Activated CD4-positive, alpha-beta T cell treated with anti-CD3 and anti-CD28 coated beads for 36 hours (primary cell): ENCODE measurements at places on chromosomes 5 and 9.
A peak's percentile ranks its signal among the peaks of the same experiment; 100 is the strongest.

GRCh38 chr5:125199968-125200865 lies 453.8 kb upstream of the ZNF608 start:
- no peak for DNase-seq

GRCh38 chr5:178632285-178632684 lies 5.4 kb upstream of the CLK4 start:
- DNase-seq, result no peak

DNA sequence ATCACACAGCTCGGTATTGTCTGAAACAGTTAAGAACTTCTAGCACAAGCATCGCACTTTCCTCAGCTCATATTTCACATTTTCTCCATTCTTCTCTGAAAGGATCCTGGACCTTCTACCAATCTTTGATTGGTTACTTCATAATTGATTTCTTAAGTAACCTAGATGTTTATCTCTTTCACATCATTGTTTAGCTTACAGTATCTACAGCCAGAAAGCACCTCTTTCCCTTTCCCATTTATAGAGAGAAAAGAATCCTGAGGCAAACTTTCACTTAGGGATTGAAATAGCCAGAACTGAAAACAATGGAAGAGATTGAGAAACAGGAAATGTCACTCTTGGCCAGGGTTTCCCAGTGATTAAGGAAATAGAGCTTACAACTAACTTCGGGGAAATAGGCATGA lies 2.5 kb downstream of the IL33 start:
- no peak for DNase-seq

DNA sequence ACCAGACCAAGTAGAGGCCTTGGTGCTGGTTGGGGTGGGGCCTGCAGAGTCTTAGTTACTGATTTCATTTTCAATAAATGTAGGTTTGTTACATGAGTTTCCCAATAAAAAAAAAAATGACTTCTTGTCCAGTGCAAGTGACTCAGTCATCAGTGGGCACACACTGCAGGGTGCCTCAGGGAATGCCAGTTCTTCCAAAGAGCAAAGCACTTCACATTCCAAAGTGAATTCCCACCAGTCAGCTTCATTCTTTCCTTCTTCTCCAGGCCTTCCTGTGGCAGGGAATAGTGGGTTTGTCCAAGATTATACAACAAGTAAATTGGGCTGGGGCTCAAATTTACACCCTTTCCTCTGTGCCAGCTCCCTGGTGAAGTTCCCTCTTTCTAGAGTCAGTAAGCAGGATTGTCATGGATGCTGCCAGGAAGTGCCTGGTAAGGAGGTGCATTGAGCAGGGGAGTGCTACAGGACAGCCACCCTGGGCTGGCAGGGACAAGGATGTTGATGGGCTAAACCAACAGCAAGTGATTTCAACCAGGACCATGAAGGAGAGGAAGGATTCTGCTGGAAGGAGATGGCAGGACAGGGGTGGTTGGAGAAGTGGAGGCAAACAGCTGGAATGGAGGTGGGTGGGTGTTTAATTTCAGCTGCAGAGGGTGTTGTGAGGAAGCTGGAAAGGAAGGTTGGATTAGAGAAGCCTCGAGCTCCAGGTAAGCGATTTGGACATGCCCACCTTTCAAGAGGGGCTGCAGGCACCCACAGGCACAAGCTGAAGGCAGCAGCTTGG lies 3.7 kb upstream of the B4GALT7 start:
- DNase-seq, result no peak

DNA sequence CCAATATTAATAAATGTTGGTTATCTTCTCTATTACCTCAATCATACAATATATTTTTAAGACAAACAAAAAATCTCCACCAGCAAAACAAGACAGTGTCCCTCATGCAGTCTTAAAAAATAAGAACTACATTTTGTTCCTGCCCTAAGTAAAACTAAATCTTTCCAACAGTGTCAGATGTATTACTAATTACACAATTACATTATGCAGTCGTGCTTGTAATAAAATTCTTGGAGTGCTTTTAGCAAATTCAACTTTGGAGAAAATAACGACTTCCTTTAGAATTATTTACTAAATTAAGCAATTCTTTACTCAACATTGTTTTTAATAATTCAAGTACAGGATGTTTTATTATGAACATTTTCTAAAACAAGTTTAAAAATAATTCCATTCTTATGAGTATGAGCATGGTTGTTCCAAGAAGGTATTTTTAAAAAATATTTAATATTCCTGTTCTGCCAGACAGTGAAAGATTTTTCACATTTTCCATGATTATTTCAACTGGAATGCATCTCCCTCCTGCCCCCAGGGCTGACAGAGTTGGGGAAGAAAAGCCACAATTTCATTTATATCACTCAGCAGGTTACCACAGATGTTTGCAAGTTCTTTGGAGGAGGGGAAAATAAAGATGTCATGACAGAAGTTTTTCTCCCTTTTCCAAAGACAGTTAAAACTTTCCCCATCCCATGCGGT lies 137.9 kb downstream of the FAM114A2 start:
- DNase-seq, result no peak

GRCh38 chr5:43171926-43172325 lies 20.1 kb upstream of the NIM1K start:
- no peak for DNase-seq

DNA sequence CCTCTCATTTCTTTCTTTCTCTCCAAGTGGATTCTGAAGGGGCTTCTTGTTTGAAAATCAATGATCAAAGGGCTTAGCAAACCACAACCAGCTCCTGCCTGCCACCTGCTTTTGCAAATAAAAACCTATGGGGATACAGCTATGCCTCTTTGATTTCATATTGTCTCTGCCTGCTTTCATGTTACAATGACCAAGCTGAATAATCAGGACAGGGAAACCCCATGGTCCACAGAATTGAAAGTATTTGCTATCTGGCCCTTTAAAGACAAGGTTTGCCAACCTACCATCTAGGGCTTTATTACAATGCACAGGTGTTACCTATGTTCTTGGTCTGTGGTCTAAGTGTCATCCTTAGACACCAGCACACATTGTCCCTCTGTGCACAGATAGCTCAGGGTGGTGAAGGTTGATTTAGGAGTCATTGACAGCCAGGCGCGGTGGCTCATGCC lies 28.8 kb upstream of the PLIN2 start:
- DNase-seq, result peak; percentile 26

DNA sequence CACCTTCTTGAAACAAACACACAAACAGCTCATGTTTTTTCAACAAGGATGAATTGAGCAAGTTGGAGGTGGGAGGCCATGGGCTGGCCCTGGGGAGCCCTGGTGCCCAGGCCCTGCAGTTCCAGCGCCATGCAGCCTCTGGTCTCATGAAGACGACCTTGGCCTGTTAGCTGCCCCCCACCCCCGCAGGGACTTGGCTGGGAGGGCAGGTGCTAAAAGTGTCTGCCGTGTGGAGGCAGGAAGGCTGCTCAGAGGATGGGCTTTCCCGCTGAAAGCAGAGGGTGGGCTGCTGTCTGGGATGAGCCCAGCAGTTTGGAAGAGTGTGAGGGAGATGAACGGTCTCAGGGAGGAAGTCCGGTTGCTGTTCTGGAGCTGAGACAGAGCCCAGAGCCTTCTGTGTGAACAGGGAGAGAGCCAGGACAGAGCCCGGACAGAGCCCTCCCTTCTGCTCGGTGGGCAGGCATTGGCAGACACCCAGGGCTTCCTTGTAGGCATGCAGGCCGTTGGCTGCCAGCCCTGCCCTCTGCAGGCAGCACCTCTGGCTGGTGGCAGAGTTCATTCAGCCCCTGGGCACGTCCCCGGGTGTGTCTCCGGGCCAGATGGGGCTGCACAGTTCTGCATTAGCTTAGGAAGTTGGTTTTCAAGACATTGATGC lies 18.7 kb downstream of the ROPN1L start:
- no peak for DNase-seq

GRCh38 chr5:134430001-134430569 lies 18.4 kb upstream of the CDKN2AIPNL start:
- no peak for DNase-seq

DNA sequence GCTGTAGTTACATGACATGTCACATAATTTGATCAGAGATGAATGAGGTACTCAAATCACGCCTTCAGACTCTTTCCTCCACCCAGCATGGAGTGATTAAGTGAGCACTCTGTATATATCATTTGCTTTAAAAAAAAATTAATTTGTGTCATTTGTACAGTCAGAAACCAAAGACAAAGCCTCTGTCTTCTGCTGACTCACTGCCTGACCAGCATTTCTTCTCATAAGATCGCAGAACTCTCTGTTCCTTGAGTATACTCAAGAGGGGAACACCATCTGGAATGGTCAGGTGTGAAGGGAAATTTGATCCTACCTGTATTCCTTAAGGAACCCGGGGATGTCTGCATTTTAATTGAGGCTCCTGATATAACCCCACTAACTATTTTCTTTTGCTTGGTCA lies 254.4 kb downstream of the FAM114A2 start:
- no peak for DNase-seq

GRCh38 chr5:174106997-174107655 lies 61.6 kb downstream of the NSG2 start:
- no peak for DNase-seq

DNA sequence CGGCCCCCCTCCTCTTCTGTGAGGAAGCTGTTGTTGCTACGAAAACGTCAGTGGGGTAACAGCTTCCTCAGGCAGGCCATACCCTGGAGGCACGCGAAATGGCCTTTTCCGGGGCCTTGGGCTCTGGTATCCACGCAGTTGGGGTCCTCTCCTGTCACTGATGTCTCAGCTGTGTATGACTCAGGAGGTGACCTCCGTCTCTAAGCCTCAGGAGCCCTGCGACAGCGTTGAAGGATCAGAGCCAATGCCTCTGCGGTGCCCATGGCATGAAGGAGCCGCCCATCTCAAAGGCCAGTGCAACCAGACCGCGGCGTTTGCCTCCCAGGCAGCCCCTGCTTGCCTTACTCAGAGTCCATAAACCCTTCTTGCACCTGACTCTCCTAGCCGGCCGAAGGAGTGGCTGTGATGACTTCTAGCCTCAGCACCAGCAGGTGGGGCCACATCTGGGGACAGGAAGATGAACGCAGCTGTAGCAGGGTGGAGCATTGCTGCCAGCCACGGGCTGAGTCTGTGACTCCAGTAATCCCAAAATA lies 1.0 kb upstream of the MXD3 start:
- DNase-seq, result peak; percentile 81

- DNase-seq, result no peak
Measured at GRCh38 chr9:121670431-121670830, 19.0 kb downstream of the DAB2IP start.

DNA sequence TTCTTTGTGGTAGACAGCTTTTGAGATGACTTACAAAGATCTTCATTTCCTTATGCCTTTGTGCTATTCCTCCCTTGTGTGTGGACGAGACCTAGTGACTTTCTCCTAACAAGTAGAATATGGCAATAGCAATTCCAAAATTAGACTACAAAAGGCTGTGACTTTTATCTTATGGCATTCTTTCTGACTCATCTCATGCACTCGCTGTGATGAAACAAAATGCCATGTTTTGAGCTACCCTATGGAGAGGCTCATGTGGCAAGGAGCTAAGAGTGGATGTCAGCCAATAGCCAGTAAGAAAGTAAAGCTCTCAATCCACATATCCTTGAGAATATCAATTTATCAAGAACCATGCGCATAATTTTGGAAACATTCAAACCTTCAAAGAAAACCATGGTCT lies 380.5 kb upstream of the SMC2 start:
- no peak for DNase-seq

DNA sequence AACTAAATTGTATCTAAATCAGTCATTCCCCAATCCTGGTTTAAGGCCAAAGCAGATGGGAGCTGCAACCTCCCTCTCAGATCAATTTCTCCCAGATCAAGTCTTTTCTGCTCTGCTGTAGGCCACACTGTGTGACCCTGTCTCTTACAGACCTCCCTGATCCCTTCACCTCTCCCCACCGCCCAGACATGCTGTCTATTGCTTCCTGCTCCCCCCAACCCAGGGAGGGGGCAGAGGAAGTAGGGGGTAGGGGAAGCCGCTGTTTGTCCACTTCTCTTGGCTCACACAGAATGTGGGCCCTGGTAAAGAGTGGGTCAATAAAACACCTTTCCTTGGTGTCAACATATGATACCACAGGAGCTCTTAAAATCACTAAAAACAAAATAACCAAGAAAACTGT lies 226.3 kb downstream of the ENC1 start:
- DNase-seq, result no peak

DNA sequence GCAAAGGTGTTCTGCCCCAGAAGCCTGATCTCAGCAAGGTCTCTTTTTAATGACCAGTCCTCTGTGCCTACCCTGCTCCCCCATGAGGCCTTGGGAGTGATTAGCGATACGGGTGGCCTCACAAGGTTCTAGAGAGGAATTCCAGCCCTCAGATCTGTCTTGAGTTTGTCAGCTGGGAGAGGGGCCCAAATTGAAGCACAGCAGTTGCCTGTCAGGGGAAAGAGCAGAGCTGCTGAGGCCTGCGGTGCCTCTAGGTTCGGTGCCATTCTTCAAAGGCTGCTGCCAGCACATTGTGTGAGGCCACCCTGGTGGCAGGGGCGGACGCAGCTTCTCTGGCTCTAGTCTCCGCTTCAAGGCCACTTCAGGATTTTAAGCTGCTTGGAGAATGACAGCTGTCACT lies 85.7 kb upstream of the GRIA1 start:
- DNase-seq, result no peak

DNA sequence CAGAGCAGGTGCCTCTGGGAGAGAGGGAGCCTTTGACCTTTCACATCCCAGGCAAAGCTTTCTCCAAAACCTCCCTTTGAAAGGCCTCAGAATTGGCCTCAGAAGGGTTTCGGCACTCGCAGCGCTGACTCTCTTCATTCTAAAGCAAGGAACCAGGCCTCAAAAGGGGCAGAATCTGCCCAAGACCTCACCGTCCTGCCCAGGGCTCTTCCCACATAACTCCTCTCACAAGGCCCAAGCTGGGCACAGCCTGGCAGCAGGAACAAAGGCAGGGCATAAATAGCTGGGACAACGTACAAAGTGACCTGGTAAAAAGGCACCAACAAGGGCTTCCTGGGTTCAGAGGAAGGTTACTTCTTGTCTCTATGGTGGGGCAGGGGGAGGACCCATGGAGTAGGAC lies 166.3 kb upstream of the FSTL4 start:
- DNase-seq, result no peak

GRCh38 chr9:14511452-14511851 lies 181.8 kb downstream of the ZDHHC21 start:
- DNase-seq, result no peak

DNA sequence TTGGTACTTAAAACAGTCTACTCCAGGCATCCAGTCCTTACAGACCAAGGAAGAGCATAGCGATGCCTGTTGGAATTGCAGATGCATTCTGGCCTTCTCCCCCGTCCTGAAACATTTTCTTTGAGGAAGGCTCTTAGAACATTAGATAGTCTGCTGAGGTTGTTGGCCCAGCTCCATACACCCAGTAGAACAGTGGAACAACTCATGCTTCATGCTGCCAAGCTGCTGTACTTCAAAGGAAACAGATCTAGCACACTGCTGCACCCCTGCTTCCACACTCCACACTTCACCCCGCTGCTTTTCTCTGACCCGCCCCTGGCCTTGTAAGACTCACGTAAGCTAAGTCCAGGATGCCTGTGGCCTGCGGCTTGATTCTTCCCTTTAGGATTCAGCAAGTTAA lies 33.4 kb upstream of the NCS1 start:
- peak; percentile 49 for DNase-seq

DNA sequence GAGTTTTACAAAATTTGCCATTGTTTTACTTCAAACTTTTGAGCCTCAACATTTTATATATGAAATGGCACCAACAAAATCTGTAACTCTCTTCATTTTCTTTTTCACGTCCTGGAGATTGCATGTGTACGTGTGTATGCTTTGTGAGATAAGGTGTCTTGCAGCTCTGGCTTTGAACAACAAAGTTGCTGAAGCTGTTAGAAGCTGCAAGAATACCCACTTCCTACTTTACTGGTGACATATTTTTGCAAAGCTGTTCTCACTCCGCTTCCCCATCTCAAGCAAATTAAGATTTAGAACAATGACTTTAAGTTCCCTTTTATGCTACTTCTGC lies 41.8 kb downstream of the FYB1 start:
- DNase-seq, result no peak
